ENCODE measurements at places on chromosomes 1 and 21. TPM values are rescaled to one million over a fixed set of nuclear protein-coding genes. Genes with fewer than 3 reads are reported as not detected.

DNA sequence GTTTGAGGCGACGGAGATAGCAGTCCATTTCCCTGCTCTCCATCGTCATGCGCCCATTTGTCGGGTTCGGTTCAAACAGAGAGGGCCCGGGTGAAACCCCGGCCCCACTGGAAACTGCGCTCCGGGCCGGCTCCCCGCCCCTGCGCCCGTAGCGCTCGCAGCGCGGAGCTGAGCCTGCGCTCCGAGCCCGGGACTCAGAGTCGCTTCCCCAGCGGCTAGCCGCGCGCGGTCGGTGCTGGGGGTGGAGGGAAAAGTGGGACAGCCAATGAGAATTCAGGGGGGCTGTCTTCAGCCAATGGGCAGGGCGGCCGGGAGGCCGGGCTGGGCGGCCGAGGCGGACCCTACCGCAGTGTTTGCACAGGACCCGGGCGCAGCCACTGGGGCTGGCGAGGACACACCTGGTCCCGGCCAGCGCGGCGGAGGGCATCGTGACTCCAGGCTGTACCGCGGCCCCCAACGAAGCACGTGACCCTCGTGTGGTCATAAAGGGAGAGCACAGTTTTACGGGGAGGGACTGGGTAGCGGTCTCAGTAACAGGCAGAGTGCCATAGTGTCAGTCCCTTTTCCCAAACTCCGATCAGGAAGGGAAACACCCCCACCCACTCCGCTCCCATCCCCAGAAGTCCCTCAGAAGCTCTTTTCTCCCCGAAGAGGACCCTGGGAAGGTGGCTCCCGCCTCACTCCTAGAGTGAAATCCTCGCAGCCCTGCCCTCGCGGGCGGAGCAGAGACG lies at the start of gene INKA2:
INKA2 (minus strand) TSS at position 202 of the 731 bp plus-strand sequence; CDS start at position 49, 153 bp downstream.
- DNase-seq, result peak; percentile 69
- no peaks in the 10 kb centered on the region for H3K27me3 ChIP-seq
- H3K36me3 ChIP-seq, result no peaks in the 10 kb centered on the region
- peak within 1 kb of the TSS; percentile 11 for H3K27ac ChIP-seq
- peak within 1 kb of the TSS; percentile 65 for H3K4me3 ChIP-seq
- H3K4me1 ChIP-seq, result peaks cover 38% of the 10 kb centered on the region

DNA sequence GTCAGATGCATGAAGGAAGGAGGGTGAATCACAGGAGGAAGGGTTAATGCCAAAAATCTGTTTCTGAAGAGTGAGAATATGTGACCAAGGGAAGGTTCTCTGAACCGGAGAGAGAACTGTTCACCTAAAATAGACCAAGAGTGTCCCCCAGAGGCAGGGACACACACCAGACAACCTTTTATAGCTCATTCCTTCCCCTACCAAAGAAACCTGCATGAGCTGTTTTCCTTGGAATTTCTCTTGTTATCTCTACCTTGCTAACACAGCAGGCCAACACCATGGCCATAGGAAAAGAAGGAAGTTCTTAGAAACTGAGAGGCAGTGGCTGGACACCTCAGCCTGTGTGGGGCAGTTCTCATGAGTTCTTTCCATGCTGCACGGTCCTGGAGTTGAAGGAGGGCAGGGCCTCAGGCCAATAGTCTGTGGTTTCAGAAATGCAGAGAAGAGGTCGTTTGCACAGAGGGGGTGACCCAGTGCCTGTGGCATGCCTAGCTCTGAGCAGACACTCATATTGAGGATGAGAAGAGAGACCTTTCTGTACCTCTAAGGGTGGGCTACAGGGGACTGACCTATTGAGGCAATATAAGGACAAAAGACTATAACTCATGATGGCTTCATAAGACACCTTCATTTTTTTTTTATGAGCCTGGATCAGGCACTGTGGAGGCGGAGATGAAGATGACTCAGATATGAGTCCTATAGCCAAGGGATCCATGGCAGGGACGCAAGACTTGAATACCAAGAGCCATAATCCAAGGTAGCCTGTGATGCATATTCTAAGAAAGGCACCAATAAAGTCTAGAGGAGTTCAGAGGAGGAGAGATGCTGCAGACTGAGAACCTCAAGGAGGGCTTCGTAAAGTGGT lies 39.4 kb downstream of the IGFN1 start:
- no peak overlapping the region for H3K4me3 ChIP-seq
- peaks cover 15% of the 10 kb centered on the region for H3K4me1 ChIP-seq
- no peaks in the 10 kb centered on the region for H3K36me3 ChIP-seq
- DNase-seq, result peak; percentile 53

The C1orf141 gene
- total RNA-seq, result not detected

The KRTAP12-1 gene
- total RNA-seq, result not detected

DNA sequence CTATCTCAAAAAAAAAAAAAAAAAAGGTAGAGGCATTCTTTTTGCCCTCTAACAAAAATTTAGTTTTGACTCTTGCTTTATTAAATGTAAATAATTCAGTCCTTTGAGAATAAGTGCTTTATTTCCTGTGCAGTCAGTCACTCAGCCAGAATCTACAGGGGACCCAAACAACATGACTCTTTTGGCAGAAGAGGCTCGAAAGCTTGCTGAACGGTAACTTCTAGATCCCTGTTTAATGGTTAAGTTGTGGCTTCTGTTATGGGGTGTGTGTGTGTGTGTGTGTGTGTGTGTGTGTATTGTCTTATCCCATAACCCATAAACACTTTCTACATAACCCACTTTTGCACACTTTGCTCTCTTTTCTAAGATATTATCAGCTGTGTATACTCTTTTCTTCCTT lies 54.9 kb upstream of the LAMC2 start:
- no peak for DNase-seq
- no peaks in the 10 kb centered on the region for H3K4me1 ChIP-seq
- peaks cover 82% of the 10 kb centered on the region for H3K36me3 ChIP-seq
- no peak overlapping the region for H3K4me3 ChIP-seq
- no peaks in the 10 kb centered on the region for H3K27me3 ChIP-seq
